Left lobe of liver (tissue), 2 donors: ENCODE measurements at places on chromosomes 13 and 19.
A peak's percentile ranks its signal among the peaks of the same experiment; 100 is the strongest.

GRCh38 chr13:98613591-98613990, 36.7 kb upstream of the STK24 start:
- no peak for DNase-seq

DNA sequence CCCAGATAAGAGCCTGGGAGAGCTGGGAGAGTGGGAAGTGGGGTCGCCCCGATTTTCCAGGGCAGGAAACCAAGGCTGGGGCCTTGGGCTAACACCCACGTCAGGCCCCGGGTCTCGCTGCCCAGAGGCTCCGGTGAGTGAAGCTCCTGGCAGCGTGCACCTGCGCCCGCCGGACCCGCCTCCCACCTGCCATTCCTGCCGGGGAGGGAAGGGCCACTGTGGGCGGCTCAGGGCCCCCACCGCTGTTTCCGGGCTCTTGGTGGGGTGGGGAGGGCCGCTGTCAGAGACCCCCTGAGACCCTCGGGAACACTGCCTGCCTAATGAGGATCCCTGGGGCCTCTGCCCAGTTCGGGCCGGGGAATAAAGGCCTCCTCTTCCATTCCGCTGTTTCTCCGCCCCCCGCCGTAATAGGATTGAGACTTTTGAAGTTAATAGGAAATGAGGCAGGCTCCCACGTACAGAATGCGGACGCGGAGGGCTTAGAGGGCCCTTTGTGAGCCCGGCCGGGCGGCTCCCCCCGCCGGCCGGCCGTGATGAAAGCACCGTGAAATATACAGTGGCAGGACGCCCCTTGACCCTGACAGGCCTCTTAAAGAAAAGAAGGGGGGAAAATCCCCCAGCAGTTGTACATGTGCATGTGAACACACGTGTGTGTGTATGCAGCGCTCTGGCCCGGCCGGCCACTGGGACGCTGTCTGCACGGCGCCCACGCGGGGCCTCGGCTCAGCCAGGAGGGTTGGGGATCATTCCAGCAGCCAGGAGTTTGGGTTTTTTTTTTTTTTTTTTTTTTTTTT, 33.2 kb downstream of the EFNA2 start:
- no peak for DNase-seq

GRCh38 chr19:20333508-20333907, 166.5 kb downstream of the ZNF486 start:
- DNase-seq, result no peak

DNA sequence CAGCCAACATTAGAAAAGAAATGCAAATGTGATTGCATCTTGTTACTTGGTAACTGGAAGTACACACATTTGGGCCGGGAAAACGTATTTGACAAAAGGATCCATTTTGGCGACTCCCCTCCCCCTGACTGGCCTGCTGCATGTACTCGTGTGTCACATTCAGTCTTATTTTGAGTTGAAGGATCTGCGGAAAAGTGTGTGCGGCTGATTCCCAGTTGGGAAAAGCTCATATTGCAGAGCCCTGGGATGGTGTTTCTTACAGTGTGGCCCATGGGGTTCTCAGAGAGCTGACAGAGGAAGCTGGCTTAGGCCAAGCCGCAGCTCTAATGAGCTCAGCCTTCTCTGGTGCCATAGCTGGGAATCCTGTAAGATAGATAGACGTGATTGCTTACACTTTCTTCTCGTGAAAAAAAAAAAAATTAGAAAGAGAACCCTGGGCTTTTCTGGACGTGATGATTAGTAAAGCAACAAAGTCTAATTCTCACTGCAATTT, 170.3 kb upstream of the ARGLU1 start:
- DNase-seq, result no peak

DNA sequence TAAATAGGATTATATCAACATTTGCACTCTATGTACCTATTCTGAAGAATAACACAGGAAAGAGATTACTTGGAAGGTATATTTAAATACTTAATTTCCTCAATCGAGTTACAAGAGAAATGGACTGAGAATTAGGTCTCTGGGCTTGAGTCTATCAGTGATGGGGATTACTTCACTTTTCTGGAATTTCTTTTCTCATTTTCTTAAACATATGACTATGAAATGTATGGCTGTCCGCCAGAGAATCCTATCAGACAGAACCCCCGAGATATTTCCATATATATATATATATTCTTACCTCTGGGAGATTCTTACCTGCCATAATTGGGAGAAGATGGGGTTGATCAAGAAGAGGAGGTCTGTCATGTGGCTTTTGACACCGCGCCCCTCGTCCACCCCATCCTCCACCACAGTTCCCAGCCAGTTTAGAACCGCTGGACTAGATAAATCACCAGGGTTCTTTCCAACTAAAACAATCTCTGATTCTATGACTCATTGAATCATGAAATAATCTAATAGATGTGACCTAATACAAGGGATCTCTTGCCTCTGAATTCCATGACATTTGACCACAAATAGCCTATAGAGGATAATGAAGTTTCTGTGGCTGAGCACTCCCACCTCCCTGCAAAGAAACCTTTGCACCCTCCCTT, 231.3 kb downstream of the TBC1D4 start:
- DNase-seq, result no peak

DNA sequence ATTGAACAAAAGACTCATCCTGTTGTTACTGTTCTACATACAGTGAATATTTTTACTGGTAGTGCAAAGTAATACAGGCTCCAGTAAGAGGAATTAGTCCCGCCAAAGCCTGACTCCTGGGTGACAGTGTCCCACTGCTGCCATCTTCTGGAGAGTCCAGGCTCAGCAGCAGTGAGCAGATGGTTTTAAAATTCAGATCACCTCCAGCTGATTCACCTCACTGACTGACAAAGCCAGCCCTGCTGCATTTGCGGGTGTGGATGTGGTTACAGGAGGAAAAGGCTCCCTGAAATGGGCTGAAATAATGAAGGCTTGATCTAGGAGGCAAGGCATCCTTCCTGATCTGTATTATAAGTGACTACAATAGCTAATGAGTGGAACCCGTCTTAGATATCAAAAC, 18.3 kb downstream of the PABPC3 start:
- peak; percentile 69 for DNase-seq
